ENCODE measurements at places on chromosomes 6 and 20. TPM values are rescaled to one million over a fixed set of nuclear protein-coding genes. Genes with fewer than 3 reads are reported as not detected.

DNA sequence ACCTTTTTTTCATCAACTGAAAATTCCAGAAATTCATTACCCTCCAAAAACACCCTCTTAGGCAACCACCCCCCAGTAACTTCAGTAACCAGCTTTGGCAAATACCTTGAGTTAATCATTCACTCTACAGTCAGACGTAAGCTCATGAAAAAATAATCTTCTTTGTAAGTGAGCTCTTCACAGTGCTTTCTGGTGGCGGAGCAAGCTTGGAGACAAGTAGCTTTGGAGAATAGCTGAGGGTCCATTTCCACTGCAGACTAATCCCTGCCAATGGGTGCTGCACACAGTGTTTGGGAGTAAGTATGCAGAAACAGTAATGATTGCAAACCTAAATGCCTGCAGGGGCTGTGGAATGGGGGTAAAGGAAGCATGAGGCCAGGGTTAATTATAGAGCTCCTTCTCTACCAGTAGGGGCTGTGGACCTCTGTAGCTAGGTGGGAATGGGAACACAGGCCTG, 56.8 kb upstream of the HINT3 start:
- no peak overlapping the region for H3K4me3 ChIP-seq
- H3K4me1 ChIP-seq: peaks cover 7% of the 10 kb centered on the region
- peaks cover 25% of the 10 kb centered on the region for H3K36me3 ChIP-seq
- no peak for DNase-seq
- peak overlapping the region; percentile 70 for H3K27ac ChIP-seq

Gene OR2J3
- total RNA-seq: not detected

DNA sequence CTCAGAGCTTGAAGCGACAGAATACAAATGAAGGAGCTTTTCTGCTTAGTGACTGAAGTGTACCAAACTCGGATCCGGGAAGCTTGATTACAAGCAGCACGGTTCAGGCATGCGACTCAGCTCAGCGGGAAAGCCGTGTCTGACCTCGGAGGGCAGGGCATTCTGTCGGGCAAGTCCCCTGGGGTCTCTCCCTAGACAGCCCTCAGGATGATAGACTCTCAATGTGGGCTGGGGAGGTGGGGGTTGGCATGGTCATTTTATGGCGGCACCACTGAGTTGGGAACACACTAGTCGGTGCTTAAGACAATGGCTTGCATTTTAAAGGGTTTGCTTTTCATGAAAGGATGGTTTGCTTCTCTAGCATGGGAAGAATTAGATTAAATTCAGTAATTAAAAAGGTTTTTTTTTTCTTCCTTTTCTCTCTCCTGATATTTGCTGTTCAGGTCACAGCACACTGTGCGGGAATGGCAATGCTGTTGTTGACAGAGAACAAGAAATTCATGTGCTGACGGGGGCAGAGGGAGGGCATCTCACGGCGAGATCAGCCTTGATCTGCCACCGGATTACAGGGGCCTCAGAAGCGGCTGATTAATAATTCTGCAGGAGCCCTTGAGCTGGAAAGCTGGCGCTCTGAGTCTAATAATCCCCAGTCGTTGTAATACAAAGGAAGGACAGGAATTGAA, 80.7 kb upstream of the TRAF3IP2 start:
- peaks cover 35% of the 10 kb centered on the region for H3K4me1 ChIP-seq
- H3K27me3 ChIP-seq: no peaks in the 10 kb centered on the region
- no peak overlapping the region for H3K4me3 ChIP-seq
- H3K36me3 ChIP-seq: peaks cover 33% of the 10 kb centered on the region

Gene PLA2G7
- not detected for total RNA-seq

Gene LAMA5
- total RNA-seq: 355 TPM

GRCh38 chr6:25497383-25498040, 154.5 kb upstream of the SCGN start:
- no peak for DNase-seq
- H3K36me3 ChIP-seq: peaks cover 3% of the 10 kb centered on the region
- no peak overlapping the region for H3K4me3 ChIP-seq
- no peak overlapping the region for H3K27ac ChIP-seq

GRCh38 chr6:27547157-27548075, 74.5 kb upstream of the ZNF184 start:
- H3K27ac ChIP-seq: no peak overlapping the region
- H3K4me3 ChIP-seq: peak overlapping the region; percentile 78
- H3K27me3 ChIP-seq: peaks cover 60% of the 10 kb centered on the region

GRCh38 chr6:24397631-24398030, 5.1 kb upstream of the MRS2 start:
- no peaks in the 10 kb centered on the region for H3K36me3 ChIP-seq
- peaks cover 20% of the 10 kb centered on the region for H3K27me3 ChIP-seq
- H3K4me3 ChIP-seq: no peak overlapping the region
- H3K4me1 ChIP-seq: peaks cover 6% of the 10 kb centered on the region

- no peak overlapping the region for H3K27ac ChIP-seq
- H3K4me3 ChIP-seq: no peak overlapping the region
- DNase-seq: no peak
- no peaks in the 10 kb centered on the region for H3K27me3 ChIP-seq
Measured at GRCh38 chr6:46353528-46353927, 137.7 kb downstream of the RCAN2 start.

All from chondrocyte (in vitro differentiated cells).